ENCODE measurements at places on chromosomes 3 and 15.

- no peak for DNase-seq
Observed at GRCh38 chr3:53375019-53375418, 27.7 kb upstream of the DCP1A start.

DNA sequence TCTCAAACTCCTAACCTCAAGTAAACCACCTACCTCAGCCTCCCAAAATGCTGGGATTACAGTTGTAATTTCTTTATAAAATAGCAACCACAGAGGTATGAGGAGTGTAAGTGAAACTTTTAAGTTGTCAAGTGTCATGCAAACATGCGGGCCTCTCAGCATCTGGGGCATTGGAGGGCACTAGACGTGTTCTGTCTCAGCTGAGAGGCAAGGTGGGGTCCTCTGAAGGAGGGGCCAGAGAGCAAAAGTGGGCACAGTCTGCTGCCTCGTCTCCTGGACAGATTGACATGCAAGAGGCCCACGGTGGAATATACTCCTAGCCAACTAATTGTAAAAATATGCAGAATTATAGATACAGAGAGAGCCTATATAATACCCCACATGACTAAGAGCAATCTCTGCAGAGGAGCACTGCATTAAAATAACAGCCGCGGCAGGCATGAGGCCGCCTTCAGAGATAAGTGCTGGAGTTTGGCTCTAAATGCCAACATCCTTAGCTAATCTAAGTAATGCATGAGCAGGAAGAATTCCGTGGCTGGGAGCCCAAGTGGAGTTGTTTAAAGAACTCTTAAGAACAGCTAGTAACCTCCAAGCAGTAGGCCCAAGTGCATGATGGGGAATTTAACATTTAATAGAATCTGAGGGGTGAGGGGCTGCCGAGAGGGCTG lies 87.8 kb upstream of the RNU6-1 start:
- DNase-seq, result peak; percentile 77

GRCh38 chr15:80774486-80774885 lies 4.7 kb upstream of the CEMIP start:
- DNase-seq, result no peak

DNA sequence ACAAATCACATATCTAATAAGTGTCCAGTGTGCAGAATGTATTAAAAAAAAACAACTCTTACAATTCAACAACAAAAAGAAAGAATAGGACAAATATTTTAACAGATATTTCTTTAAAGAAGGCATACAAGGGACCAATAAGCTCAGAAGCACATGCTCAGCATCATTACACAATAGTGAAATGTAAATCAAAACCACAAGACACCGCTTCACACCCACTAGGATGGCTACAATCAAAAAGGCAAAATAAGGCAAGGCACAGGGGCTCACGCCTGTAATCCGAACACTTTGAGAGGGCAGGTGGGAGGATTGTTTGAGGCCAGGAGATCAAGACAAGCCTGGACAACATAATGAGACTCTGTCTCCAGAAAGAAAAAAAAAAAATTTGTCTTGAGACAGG lies 255.6 kb downstream of the MAGI1 start:
- DNase-seq, result no peak

DNA sequence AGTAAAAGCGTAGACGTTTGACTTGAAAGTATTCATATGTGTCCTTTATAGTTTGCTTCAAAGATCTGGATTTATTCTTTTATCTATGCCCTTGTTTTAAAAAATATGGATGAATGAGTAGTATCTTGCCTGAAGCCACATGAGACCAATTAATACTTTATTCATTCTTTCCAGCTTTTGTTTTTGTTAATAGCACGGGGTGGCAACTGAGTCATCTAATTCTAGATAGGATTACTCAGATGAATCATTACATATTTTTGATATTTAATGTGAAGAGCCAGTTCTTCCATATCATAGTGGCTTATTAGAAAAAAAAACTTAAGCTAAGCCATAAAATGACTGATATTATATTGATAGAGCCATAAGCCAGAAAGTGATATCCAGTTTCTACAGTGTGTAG lies 121.9 kb downstream of the BBX start:
- no peak for DNase-seq

DNA sequence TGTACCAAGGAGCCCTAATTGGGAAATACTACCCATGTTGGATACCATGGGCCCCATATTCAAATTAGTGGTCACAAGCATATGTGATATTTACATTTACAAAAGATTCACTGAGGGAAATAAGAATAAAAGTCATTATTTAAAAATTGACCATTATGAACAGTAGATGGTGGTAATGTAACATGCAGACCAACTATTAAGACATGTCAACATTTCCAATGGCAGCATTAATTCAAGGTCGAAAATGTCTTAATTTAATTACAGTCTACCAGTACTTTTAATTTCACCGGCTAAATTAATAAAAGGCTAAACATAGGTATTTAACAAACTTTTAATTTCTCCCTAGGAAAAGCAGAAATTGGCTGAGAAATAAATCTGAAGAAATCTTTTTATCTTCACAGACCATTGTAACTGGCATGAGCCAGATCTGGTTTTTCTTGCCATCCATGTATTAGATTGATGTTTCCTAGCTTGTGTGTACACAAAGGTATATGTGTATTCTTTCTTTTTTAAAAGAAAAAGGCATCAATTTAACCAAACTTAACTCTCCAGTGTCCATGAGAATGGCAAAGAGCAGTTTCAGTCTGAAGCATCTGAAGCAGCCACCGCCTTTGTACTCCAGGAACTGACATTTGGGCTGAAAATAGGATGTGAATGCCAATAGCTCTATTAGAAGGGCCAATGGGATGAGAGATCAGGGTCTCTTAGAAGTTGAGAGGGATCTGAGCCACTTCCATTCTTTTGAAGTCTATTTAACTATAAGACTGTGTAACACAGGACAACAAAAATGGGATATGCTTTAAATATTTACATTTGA lies 26.6 kb downstream of the NEK11 start:
- DNase-seq, result no peak

- DNase-seq, result no peak
Observed at GRCh38 chr3:182906036-182906435, 74.3 kb downstream of the DCUN1D1 start.

GRCh38 chr3:149077628-149078027 lies 8.7 kb downstream of the HLTF start:
- no peak for DNase-seq

DNA sequence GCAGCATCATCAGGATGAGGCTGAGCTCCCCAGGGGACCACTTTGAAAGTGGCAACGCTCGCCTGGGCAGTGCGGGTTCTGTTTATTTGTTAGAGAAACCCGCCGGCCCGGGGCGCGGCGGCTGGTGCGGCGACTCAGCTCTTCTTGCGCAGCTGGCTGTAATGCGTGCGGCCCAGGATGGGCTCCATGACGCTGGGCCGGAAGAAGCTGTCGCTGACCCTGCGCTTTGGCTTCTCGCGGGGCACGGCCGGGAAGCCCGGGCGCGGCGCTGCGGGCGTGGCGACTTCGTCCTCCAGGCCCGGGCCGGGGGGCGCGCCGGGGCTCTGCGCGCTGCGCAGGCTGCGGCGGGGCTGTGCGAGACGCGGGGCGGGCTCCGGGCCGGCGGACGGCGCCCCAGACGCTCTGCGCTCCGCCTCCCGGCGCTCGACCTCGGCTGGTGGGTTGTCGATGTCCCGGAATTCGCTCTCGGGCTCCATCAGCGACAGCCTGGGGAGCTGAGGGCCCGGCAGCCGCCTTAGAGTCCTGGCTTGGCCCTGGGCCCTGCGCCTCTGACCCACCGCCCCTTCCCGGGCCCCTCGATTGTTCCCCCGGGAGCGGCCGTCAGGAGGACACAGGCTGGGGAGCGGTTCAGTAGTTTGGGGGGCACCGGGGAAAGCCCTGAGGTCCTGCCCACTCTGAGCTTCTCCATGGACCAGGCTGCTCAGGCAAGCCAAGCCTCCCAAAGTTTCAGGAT lies 10.3 kb upstream of the KIF7 start:
- peak; percentile 85 for DNase-seq

DNA sequence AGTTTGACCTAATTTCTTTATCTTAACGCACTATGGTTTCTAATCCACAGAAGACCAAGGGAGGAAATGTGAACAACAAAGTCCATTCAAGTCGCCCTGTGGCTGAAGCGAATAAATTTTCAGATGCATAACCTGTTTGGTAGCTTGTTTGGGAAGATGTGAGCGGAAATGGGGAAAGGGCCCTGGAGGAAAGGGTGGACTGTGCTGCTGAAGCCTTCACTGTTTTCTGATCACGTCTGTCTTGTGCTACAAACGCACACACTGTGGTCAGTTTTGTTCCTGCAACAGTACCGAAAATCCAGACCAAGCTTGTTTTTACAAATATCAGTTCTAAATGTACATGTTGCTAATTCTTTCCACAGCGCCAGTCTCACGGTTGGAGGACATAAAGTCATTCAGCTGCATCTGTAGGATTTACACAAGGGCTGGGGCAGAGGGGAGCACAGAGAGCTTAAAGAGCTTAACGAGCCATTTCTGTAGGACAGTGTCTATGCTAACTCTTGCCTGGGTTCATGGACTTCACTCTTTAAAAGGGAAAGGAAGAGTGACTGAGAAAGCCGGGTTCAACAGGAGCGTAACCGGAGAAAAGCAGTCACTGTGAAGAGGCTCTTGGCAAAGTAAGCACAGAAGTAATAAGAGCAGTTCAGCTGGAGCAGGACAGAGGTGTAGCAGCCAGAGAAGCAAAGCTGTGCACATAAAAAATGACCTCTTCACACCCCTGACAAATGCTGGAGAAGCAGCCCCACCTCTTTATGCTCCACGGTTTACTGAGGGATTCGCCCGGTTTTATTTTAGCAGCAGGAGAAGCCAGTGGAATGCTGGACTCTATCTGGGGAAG lies 66.6 kb downstream of the USF3 start:
- no peak for DNase-seq

GRCh38 chr15:35545316-35545823 lies 595 bp downstream of the DPH6 start:
- DNase-seq, result peak; percentile 83

DNA sequence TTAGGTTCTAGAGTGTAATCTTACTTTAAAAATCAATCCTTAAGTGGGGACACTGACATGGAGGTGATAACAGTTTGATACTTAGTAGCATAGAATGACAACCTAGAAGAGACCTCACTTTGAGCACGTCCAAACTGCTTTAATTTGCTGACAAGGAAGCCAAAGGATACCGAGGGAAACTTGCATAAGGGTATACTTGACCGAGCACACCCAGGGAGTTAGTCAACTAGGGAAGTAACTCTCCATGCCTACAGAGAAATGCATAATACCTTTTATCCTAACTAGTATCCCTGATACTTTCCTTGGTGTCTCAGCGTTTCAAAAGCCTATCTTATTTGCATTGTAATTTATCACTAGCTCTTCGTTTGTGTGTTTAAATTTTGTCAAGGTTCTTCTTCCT lies 5.5 kb upstream of the TPRG1 start:
- no peak for DNase-seq

- DNase-seq, result no peak
Observed at GRCh38 chr15:65115542-65115941, 542 bp upstream of the UBAP1L start.

DNA sequence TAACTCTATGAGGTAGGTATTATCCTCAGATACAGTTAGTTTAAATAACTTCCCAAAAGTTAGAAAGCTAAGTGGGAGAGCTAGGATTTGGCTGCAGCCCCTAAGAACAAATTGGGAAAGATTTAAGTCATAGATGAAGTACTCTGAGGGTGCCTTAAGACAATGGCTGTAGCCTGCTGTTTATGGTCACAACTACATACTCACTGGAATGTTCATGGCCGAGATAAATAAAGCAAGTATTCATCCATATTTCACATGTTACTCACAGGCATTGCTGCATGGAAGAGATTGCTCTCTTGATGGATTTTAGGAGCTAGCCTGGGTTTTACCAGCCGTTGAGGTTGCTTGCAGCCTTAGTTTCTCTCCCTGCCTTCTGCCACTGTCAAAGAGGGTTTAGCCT lies 145.0 kb downstream of the CMSS1 start:
- DNase-seq, result no peak

DNA sequence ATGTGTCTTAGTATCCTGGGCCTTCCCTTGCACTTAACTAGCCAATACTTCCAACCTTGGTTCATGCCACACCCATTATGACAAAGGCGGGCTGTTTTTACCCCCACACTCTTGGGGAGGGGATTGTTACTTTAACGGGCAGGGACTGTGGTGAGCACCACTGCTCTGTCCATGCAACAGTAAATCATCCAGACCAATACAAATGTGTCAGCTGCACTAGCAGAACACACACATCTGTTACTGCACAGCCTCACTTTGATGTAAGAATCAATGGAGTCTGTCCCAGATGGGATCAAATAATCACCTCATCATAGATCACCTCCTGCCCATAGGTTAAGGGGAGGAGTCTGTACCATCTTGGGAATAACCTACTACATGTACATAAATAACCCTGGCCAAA lies 58.1 kb downstream of the NPAP1 start:
- no peak for DNase-seq

DNA sequence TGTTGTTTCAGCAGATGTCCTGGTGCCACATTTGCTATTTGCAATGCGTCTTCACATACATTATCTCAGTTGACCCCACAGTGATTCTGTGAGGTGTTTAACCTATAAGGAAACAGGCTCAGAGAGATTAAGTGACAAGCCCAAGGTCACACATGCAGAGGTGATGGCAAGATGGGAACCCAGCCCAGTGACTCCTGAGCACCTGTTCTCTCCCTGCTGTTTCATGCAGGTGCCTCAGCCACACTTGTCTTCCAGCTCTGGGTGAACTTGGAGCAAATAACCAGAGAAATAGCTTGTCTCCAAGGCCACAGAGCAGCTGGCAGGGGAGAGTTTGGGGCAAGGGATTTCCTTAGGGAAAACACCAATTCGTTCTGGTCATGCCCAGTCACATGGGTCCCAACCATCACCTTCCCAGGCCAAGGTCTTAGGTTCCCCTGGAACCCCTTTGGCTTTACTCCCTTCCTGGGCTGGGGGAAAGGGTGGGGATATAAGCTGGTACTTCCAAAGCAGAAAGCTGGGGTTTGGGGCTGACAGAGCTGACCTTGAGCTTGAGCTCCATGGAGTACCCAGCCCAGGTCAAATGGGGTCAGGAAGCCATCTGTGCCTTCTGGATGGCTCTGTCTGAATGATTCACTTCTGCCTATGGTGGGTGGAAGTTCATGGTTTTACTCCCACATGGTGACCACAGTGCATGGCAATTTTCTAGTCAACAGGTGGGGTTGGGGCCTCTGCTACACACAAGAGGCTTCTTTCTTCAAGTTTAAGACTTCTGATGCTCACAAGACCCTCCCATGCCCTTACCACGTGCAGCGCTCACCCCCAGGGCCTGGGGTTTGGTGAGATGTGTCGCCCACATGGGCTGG lies 22.4 kb downstream of the LIPC start:
- DNase-seq, result no peak

DNA sequence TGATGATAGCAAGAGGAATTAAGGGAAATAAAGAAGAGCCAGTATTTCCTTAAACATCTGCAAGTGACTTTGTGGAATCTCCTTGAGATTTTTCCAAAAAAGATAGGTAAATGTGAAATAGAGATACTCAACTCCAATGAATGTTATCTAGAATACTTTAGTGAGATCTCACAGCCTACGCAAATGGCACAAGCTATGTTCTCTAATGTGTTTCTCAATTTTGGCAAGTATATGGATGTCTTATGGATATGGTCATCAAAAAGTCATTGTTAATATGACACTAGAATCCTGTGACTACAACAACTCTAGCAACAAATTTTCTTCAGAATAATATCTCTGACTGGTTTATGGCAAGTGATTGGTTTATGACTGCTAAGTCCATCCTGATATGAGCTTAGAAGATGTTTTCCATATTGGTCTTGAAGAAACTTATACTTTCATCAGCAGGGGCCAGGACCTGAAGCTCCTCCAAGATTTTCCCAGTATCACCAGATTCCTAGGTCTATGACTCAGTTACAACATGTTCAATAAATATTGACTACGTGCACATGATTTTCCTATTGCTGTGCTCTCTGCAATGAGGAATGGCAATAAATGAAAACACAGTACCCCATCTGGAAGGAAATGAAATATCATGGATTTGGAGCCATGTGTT lies 170.9 kb upstream of the THBS1 start:
- DNase-seq, result no peak
